ENCODE measurements at places on chromosomes 13 and 19.

- no peak for DNase-seq
These were observed 21.8 kb downstream of the PROSER1 start for GRCh38 chr13:39016087-39016486.

DNA sequence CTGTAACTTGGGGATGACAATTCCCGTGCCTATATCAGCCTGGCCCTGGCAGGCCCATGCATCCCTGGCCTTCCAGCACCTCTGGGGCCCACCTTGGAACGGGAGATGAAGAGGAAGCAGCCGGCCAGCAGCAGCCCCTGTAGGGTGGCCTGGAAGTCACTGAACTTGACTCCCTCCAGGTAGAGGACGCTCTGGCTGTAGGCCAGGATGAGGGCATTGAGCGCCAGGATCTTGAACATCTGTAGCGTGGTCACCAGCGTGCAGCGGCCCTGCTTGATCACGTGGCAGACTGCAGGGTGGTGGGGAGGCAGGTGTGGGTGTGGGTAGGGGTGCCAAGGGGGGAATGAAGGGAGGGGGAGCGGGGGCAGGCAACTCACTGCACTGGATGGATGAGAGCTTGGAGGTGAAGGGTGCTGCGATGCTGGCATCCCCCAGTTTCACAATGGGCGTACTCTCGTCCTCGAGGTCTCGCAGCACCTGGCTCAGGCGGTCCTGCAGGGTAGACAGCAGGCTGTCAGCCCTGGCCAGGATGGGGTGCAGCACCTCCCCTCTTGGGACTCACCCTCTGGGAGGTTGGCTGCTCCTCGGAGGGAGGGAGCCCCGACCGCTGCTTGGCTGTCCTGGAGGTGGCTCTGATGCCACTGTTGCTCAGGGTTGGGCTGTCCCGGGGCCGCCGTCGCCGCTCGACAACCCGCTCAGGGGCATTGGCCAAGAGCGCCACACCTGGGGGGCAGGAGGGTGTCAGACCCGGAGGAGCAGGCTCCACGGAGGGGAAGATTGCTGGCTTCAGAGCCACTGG lies 3.8 kb upstream of the GMIP start:
- DNase-seq: no peak

DNA sequence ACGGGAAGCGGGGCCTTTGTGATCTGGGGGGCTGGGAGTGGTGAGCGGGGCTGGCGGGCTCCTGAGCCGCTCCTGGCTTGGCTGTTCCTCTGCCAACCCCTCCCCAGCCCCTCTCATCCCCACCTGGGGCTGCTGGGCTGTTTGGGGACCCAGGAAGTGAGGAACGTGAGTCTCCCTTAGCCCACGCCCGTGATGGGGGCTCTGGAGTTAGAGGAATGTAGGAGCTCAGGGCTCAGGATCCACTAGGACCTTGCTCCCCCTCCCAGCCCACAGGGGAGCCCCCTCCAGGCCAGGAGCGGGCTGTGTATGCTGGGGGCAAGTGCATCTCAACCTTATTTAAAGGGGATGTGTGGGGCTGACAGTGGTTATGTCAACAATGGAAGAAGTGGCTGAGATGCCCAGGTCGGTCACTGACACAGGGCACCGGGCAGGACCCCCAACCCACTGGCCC lies 134.1 kb downstream of the URI1 start:
- no peak for DNase-seq

GRCh38 chr13:96581741-96582140 lies 412.5 kb downstream of the OXGR1 start:
- DNase-seq: no peak

- DNase-seq: no peak
These were observed 1051.5 kb downstream of the DIAPH3 start for GRCh38 chr13:59112221-59112718.

GRCh38 chr19:49936549-49936948 lies 7.2 kb upstream of the NUP62 start:
- DNase-seq: no peak

GRCh38 chr13:111429064-111429558 lies 108.7 kb downstream of the TEX29 start:
- DNase-seq: peak; percentile 58

- no peak for DNase-seq
These were observed 39.3 kb upstream of the KL start for GRCh38 chr13:32976912-32977311.

DNA sequence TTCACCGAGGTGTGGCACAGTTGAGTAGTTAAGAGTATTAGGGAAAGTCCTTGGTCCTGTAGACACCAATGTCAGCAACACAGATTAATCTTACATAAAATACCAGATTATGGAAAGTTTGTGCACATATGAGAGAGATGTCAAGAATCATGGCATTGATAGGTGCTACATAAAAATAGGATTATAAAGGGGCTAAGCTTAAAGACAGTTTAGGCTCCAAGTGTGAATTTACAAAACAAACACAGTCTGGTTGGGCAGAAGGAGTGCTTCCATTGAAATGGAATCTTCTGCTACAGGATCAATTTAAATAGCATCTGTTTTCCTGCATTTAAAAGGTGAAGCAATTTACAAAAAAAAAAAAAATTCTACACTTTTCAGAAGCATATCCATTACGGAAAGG lies 292.9 kb downstream of the DNAJC15 start:
- DNase-seq: no peak

GRCh38 chr13:32783067-32783466 lies 196.8 kb downstream of the PDS5B start:
- DNase-seq: no peak

DNA sequence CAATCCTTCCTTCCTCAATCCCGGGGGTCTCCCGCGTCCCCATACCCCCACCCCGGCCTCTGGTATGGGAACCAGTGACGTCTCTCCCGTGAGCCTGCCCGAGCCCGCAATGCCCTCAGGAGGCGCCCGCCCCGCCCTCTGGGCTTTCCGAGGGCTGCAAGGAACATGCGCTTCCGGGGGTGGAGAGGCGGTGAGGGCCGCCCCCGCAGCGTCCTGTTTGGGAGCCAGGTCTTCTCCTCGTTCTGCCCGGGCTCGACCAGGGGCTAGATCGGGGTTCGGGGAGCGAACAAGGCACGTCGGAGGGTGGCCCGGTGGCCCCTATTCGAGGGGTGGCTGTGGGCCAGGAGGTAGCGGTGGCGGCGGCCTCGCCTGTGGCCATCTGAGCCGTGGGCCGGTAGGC lies 6.6 kb upstream of the TEX101 start:
- DNase-seq: no peak

DNA sequence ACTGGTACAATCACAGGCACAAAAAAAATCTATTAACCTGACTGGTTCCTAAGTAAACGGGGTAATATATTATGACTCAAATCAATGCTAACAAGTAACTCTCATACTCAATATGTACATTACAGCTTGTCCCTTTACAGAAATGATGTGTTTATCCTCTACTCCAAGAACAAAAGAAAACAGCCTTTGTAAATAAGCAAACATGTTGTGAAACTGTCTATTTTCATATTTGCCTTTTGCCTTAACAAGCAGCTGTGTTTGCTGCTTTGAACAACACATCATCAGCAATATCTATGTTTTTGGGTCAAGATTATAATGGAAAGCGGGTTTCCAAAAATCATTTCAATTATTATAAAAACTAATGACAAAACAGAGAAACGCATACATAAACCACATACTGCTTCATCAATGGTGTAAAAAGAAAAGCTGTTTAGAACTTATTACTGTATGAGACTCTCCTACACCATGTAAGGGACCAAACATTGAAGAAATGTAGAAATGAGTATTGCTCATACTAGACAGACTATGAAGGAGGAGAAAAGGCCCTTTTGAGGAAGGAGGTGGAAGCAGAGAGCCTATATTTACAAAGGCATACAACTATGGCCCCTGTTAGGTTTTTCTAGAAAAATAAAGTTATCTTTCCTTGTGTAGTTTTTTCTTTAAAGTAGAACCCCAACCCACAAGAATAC lies 14.8 kb downstream of the TBC1D4 start:
- no peak for DNase-seq

- DNase-seq: no peak
These were observed 2.9 kb upstream of the PTOV1 start for GRCh38 chr19:49847731-49848696.

- no peak for DNase-seq
These were observed 37.4 kb downstream of the KLF5 start for GRCh38 chr13:73096173-73096572.

Data from stimulated activated CD4-positive, alpha-beta T cell treated with anti-CD3 and anti-CD28 coated beads, Interleukin-2, amount 100 ng/mL, for 24 hours (primary cell).